Stimulated activated CD4-positive, alpha-beta T cell treated with anti-CD3 and anti-CD28 coated beads, Interleukin-2, amount 100 ng/mL, for 4 hours (primary cell): ENCODE measurements at places on chromosomes 2 and 18.

DNA sequence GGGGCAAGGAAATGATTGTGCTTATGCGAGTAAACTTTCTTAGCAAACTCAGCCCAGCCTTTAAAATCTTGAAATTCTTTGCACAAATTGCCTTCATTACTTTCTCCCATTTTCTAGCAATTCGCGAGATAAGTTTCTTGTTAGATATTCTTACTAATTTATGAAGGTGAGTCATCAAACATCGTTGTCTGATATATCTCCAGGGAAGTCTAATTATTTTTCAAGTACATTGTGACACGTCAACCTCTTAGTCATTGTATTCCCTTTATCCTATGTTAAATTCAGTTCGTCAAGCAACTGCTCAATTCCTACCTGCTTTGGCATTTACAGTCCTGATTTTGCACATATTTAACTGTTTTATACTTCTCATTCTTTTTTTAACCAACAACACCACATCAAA is 854.5 kb upstream of the CRIM1 start:
- DNase-seq, result no peak

- no peak for DNase-seq
These were observed 36.1 kb downstream of the MARCO start for GRCh38 chr2:118978064-118978463.

DNA sequence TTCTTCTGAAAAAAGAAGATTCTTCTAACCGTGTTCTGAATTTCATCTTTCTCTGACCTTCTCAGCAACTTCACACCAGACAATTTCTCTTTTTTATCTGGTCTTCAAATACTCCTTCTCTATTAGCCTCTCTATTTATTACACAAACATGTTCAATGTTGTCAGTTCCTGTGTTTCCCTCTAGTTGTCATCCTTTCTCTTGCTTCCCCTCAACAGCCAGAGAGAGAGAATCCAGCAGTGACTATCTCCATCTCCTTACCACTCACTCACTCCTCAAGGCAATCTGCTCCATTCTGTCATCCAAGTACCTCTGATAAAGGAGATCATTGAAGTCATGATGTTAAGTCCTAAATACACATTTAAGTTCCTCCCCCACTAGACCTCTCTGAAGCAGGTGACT is 491.9 kb upstream of the CHAC2 start:
- DNase-seq, result no peak

GRCh38 chr18:58805467-58806187 is 59.0 kb upstream of the ZNF532 start:
- no peak for DNase-seq

GRCh38 chr2:177783091-177783490 is 289.5 kb downstream of the PDE11A start:
- no peak for DNase-seq

- no peak for DNase-seq
These were observed 1420.0 kb upstream of the ZEB2 start for GRCh38 chr2:145939949-145940348.

GRCh38 chr2:33241581-33241980 is 234.9 kb upstream of the RASGRP3 start:
- DNase-seq, result no peak

GRCh38 chr2:96163768-96164429 is 18.7 kb upstream of the DUSP2 start:
- peak; percentile 89 for DNase-seq

DNA sequence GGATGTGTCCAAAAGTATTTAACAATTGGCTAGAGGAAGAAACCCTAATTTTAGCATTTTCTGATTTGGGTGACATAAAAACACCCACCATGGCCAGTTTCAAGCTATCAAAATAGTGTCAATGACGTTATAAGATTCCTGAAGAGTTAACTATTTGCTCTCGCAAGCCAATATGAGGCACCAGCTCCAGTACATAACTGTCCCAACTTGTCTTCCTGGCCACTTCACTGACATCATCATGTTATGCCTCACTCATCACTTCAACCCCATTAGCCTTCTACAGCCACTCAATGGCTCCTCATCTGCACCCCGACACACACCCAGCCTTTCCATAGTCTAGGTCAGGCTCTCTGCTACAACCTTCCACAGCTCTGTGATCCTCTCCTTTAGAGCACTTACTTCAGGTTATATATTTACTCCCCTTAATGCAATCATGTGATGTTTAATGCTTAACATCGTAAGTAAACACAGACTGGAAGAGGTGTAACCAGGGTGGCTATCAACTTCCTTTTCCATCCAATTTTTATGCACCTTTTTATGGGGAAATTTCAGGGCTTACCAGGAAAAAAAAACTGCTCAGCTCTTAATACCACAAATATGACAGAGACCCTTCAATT is 158.7 kb downstream of the VWC2L start:
- DNase-seq, result no peak

- DNase-seq, result no peak
These were observed 432.7 kb upstream of the TRIB2 start for GRCh38 chr2:12284037-12284436.

GRCh38 chr18:66759050-66759828 is 155.3 kb upstream of the CDH19 start:
- DNase-seq, result no peak

GRCh38 chr18:26867471-26867870 is 2.0 kb upstream of the AQP4 start:
- DNase-seq, result no peak

DNA sequence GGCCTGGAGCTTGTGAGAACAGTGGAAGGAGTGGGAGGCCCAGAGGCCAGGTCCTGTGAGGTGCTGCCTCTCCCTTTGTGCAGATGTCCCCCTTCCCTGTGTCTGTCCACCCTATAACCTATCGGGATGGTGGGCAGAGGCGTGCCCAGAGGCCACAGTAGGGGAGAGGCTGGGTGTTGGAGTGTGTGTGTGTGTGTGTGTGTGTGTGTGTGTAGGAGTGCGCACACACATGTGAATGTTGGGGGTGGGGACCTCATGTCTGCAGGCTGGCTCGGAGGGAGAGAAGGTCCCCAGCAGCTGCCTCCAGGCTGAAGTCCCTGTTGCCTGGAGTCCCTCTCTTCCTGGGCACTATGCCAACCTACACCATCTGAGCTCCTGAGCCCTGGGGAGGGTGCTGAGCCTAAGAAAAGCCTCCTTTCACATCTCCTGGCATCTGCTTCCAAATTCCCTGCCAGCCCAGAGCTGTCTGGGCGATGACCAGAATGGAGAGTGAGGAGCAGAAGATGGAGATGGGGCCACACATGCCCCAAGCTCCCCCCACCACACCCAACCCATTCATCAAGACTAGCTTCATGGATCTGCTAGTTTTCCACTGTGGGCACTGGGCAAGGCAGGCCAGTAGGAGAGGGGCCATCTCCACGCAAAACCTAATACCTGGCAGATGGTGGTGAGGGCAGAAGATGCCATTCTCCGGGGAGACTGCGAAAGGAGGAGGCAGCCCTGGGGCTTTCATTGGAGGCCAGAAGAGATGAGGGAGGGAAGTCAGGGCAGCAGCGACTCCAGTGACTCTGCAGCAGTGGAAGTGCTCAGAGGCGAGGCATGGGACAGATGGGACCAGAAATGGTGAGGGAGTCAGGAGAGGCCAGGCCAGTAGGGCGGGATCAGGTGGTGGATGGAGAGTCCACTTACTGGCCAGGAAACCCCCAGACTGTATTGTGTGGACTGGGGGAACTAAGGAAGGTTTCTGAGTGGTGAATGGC is 20.3 kb downstream of the KCNK3 start:
- no peak for DNase-seq

DNA sequence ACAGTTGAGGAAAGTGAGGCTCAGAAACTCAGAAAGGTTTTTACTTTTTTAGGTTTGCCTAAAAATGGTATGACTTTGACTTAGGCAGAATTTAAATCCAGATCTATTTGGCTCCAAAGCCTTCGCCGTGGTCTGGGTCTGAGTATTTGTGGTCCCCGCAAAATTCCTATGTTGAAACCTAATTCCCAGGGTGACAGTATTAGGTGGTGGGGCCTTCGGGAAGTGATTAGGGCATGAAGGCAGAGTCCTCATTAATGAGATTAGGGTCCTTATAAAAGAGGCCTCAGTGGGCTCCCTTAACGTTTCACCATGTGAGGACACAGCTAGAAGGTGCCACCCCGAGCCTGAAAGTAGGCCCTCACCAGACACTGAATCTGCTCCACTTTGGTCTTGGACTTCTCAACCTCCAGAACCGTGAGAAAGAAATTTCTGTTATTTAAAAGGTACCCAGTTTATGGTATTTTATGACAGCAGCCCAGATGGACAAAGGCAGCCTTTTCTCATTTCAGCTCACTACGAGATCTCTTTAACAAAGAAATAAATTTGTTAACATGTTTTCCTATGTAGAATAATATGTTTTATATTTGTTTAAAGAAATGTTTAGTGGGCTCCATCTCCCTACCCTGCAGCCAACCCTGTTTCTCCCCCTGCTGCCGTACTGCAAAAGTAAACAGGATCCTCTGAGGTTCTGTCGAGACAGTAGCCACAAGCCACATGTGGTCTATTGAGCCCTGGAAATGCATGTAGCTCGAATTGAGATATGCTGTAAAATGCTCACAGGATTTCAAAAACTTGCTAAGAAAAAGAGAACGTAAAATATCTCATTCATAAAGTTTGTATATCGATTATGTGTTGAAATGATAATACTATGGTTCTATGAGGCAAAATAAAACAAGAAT is 80.6 kb downstream of the MOGAT1 start:
- DNase-seq, result no peak

DNA sequence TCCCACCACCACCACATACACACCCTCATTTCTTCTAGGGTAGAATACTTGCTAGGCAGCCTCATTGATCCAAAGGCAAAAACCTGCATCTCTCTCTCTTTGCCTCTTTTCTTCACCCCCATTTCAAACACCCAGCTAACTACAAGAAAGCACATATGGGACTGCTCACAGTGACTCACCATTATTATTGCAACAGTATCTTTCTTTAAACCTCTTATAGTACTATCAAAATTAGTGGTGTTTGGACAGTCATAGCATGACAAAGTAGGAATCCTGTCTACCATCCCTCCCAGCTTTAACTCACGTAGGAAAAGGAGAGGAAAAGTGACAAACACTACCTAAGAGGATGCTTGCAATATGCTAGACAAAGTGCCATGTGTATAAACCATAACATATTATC is 422.5 kb upstream of the CRIM1 start:
- DNase-seq, result no peak
